ENCODE measurements at places on chromosomes 7 and 10.

- no peak for DNase-seq
Observed at GRCh38 chr7:132457658-132458057, 118.6 kb downstream of the PLXNA4 start.

DNA sequence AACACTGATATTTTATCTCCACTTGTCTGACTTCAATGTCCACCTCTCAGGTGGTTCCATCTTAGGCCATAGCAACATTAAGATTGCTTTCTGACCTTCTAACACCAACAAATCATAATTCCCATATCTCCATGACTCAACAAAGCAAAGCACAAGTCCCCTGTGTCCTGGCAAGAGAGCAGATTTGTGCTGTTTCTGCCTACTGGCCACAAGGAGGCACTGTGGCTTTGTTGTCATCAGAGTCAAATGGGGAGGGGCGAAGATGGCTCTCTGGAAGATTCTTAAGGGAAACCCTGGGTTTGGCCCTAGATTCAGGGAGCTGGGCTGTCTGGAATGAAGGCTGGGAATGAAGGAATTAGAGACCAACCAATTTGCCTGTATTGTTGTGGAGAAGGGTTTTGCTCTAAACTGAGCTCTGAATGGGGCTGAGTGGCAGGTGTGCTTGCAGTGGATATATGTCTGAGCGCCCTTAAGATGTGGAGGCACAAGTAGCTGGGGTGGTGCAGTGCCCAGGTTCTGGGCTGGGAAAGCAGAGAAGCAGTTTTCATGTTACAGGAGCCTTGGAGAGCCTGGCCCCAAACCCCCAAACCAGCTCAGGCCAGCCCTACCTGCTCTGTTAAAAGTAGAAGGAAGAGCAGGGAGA, 154.8 kb upstream of the PRSS58 start:
- peak; percentile 48 for DNase-seq

- DNase-seq: no peak
Observed at GRCh38 chr7:99928188-99928587, 1.2 kb downstream of the GJC3 start.

- no peak for DNase-seq
Observed at GRCh38 chr7:74053589-74054186, 25.7 kb downstream of the ELN start.

- no peak for DNase-seq
Observed at GRCh38 chr7:127383123-127383835, 9.2 kb downstream of the ZNF800 start.

DNA sequence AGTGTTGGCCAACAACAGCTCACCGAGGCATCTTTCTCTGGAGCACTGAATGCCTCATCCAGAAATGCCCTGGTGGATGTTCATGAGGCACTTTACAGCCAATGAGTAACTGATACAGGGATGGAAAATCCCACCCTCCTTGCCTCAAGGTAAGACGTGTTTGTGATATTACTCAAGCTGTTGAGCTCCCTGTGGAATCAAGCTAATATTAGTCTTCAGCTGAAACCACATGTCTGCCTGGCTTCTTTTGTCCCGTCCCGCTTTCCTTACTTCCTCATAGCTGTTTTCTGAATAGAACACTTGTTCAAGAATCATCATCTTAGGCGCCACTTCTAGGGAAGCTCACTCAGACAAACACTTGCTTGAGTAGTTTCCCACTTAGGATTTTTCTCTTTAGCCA, 422.4 kb downstream of the INHBA start:
- DNase-seq: no peak

- no peak for DNase-seq
Observed at GRCh38 chr7:26170663-26171062, 18.7 kb downstream of the NFE2L3 start.

GRCh38 chr7:71193099-71193810, 61.3 kb downstream of the GALNT17 start:
- DNase-seq: peak; percentile 20

GRCh38 chr7:101420436-101420835, 57.8 kb downstream of the COL26A1 start:
- no peak for DNase-seq

- DNase-seq: no peak
Observed at GRCh38 chr7:51325261-51325676, 8.7 kb upstream of the COBL start.

- no peak for DNase-seq
Observed at GRCh38 chr7:150453181-150453580, 2.8 kb downstream of the GIMAP8 start.

- DNase-seq: no peak
Observed at GRCh38 chr7:103031024-103031423, 43.6 kb downstream of the FBXL13 start.

- DNase-seq: peak; percentile 84
Observed at GRCh38 chr7:29281782-29282541, 87.4 kb downstream of the CHN2 start.

- no peak for DNase-seq
Observed at GRCh38 chr10:132039371-132039770, 26.4 kb upstream of the JAKMIP3 start.

GRCh38 chr7:35261476-35262285, 7.8 kb upstream of the TBX20 start:
- DNase-seq: no peak

DNA sequence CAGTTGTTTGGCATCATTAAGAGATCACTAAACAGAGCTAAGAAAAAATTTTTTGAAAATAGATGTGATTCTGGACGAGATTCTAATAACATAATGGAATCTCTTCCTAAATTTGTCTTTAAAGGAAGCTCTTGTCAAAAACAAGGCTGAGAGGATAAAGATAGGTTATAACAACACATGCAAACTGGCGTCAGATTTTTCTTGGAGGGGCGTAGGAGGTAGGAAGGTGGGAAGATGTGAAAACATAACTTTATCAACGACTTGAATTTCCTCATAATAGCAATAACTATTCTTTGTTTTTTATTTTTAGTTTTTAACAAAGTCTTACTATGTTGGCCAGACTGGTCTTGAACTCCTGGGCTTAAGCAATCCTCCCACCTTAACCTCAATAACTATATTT, 31.8 kb upstream of the JCAD start:
- no peak for DNase-seq

- DNase-seq: no peak
Observed at GRCh38 chr7:28266402-28266801, 85.8 kb upstream of the JAZF1 start.

GRCh38 chr10:110498087-110498981, 627 bp downstream of the DUSP5 start:
- peak; percentile 51 for DNase-seq

DNA sequence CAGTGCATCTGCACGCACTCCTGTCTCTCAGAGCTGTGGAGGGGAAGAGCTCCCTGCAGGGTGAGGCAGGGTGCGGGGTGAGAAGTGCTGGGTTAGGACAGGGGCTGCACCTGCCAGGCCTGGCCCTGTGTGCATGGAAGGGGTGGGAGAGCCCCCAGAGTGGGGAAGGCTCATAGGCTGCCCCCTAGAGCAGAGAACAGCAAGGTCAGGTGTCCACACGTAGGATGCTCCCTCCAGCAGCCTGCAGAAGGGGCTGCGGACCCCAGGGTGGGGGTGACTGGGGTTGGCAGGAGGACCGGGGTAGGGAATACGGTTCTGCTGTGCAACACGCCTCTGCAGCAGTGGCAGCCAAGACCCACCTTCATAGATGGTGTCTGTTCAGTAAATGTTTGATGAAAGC, 208.6 kb downstream of the PTPRN2 start:
- no peak for DNase-seq

DNA sequence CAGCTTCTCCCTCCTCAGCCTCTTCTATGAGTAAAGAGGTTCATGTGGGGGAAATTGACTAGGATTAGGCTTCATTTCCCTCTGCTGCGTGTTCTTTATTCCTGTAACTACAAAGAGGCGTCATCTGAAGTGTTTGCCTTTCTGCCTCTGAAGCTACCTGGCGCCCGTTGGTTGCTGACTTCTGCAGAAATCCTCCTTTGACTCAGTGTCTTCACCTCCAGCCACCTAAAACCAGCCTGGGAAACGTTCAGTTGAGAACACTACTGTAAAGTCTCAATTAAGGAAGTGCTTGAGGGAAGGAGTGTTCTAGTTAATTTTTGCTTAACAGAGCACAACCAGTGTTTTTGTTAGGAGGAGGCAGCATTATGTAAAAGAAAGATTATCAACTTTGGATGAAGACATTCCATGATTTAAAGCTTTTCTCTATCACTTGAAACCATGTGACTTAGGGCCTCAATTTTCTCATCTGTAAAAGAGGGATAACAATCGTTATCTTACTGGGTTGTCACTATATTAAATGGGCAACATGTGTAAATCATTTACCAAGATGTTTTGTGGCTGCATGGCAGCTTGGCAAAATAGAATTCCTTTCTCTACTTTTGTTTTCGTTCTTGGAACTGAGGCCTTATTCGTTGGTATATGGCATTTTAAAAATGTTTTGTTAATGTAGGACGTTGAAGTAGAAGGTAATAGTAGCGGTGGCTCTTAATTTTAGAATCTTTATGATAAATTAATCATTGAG, 642.9 kb downstream of the SDK1 start:
- DNase-seq: no peak

DNA sequence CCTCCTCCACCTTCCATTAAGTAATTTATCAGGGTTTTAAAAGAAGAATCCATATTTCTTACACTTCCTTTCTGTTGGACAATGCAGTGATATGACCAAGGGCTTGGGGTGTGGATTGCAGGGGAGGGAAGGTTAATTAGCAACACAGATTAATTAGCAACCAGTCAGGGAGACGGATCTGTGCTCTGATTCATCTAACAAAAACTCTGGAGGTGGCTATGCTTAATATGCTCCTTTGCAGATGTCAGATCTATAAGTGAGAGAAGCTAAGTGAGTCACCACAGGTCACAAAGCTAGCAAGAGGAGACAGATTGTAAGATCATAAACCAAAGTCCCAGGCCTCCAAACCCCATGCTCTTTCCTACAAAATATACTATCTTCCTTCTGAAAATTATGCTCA, 178.8 kb upstream of the ITGB1 start:
- DNase-seq: no peak

- DNase-seq: peak; percentile 72
Observed at GRCh38 chr7:107150375-107151073, 18.3 kb upstream of the HBP1 start.

DNA sequence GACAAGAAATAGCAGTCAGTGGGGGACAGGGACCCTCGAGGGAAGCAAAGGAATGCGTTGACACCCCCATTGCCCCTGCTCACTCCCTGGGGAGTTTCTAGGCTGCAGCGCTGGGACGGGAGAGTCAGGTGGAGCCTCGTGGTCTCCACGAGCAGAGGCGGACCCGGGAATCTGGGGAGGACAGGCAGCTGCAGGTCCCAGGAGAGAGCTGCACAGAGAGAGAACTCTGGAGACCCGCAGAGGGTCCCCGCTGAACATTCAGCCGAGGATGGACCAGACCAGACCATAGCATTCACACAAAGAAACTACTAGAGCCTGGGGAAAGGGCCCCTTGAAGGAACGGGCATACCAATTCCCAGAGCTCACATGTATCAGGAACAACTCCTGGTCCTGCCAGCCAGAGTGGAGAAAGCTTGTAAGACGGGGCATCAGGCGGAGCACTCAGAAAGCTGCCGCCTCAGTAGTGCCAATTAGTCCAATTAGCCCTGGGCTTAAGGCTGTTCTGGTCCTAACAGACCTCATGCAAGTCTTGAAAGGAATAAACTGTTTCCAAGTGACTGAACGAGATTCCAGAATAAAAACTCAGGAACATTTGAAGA, 966.7 kb upstream of the ZNF722 start:
- no peak for DNase-seq

- DNase-seq: no peak
Observed at GRCh38 chr7:130960208-130960988, 226.4 kb upstream of the KLF14 start.

DNA sequence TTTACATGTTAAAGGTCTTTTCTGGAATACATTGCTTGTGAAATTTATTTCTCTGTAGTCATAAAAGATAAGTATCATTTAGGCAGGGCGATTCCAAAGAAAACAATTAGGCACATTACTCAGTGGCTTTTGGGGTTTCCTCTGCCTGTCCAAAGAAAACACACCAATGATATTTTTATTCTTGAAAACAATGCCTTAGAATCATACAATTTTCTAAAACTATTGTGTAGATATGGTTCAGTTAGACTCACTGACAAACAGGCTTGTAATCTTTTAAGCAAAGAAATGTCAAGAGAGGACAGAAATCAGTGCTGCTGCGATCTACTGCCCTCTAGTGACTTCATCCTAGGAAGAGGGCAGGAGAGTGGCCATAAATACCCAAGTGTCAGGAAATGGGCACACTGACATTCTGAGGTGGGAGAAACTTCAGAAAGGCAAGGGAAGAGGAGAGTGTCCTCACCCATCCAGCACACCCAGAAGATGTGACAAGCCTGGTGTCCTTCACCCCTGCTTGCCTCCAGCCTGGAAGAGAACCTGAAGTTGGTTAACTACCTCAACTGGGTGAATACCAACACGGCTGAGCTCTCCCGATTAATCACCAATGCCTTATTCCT, 120.5 kb downstream of the GALNT11 start:
- peak; percentile 66 for DNase-seq

GRCh38 chr10:110398419-110399105, 93.8 kb upstream of the SMNDC1 start:
- DNase-seq: no peak

DNA sequence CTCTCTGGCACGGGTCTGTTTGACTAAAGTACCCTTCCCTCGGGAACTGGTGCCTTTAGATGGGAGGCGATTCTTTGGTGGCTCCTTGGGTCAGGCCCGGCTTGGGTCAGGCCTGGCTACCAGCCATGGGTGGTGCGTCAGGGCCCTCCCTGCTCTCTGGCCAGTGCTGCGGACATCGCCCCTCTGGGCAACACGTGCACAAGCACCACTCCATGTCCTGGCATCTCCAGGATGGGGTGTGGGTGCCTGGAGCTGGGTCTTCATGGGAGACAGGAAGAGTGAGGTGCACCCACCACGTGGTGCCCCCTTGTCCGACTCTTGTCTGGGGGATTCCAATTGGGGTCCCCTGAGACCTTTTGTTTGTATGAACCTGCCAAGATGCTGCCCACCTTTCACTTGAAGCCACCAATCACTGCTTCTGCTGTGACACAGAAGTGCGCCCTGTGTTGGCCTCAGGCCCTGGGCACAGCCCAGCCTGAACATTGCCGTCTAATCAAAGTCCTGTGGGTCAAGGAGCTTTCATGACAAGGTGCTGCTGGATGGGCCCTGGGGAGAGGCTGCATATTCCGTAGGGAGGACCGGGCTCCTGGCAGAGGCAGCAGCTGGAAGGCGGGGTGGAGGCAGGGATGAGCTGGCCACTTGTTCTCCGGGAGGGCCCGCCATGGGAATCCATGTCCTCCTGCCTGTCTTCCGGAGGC, 11.1 kb upstream of the PWWP2B start:
- no peak for DNase-seq

DNA sequence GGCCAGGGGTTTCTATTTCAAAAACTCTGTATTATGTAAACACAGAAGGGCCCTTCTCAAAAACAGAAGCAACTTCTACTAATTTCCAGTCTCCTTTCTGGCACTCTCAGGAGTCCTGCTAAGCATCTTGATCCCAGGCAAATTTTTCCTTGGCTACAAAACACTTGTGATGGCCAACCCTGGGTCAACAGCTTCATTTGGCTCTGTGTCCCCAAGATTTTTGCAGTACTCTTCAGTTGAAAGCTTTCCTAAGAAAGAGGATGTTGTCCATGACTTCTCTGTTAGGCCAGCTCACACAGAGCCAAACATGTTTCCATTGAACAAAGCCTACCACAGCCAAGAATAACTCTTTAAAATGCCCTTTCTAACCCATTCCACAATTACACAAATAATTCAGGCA, 99.0 kb upstream of the EGR2 start:
- no peak for DNase-seq

GRCh38 chr10:80444124-80444523, 10.0 kb upstream of the TSPAN14 start:
- no peak for DNase-seq

GRCh38 chr10:44335330-44336021, 49.4 kb downstream of the CXCL12 start:
- DNase-seq: peak; percentile 18
